ENCODE measurements at places on chromosomes 16 and 17.

DNA sequence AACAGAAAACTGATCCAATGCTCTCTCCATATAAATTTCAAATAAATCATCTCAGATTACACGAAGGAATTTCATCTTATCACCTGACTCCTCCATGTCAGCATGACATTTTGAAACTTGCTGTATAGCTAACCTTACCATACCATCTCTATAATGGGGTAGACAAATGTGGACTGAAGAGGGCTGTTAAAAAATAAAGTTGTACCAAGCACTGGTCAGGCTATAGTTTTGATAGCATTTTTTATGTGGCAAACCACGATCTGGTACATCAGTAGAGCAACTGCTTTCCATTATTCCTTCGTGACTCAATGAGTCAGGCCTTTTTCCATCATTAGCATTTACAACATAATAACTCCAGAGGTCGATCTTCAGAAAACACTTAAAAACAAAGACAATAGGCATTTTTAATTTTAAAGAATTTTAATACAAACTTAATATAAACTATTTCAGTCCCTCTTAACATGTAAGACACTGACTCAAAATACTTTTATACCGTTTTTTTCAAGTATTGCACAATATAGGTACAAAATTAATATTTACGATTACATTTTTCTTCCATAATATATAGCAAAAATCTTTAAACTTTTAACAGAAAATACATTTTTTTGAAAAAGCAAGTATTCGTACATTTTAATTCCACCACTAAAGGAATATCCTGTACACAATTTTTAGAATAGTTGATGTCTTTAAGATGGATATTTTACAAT lies 4.2 kb downstream of the TOB1 start:
- no peak for DNase-seq

- DNase-seq, result no peak
Measured at GRCh38 chr16:75289189-75289588, 37.8 kb upstream of the BCAR1 start.

- no peak for DNase-seq
Measured at GRCh38 chr16:75745823-75746222, 19.5 kb upstream of the CPHXL start.

DNA sequence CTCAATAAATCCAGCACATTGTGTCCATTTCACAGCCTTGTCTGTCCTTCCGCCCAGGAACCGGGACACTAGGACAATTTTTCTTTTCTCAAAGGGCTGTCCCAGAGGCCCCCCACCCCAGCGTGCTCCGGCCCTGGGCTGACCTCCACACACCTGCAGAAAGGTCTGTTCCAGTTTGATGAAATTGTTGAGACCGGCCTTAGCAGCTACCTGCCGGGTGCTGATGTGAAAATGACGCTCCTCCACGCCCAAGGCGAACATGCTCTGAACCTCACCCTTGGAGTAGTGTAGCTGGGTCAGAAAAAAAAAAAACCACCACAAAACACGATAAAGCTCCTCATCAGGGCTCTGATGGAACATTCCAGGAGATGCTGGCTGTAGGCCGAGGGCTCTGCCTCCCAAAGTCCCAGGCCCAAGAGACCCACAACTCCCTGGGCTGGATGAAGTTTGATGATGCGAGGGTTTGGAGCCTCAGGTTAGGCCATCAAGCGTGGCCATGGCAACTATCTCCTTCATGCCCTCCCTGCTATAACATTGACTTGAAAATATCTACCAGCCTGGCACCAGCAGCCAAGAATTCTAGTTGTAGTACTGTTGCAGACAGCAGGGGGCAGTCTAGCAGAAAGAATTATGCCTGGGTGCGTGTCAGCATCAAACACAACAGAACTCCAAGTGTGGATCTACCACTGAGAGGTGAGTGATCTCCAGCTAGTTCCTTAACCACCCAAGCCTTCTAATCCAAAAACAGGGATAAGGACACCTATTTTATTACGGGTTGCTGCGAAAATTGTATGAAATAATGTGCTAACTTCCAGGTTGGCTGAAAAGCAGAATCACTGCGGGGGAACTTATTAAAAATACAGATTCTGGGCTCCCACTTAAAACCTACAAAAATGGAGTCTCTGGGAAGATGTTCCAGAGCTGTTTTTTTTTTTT lies 62.1 kb downstream of the RMI2 start:
- no peak for DNase-seq

DNA sequence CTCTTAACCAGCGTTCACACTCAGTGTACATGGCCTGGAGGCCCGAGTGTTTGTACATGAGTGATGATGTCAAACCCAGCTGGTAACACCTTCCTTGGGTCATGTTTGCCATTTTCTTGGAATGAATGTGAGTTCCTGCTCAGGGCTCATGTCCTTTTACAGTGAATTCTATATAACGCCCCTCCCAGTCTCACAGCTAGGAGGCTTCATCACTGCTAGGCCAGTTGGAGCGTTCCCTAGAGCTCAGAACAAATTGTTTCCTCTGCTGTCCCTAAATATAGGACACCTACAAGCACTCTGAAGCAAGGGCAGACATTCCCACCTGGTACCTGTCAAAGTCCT lies 5.5 kb downstream of the TIMM22 start:
- DNase-seq, result no peak

DNA sequence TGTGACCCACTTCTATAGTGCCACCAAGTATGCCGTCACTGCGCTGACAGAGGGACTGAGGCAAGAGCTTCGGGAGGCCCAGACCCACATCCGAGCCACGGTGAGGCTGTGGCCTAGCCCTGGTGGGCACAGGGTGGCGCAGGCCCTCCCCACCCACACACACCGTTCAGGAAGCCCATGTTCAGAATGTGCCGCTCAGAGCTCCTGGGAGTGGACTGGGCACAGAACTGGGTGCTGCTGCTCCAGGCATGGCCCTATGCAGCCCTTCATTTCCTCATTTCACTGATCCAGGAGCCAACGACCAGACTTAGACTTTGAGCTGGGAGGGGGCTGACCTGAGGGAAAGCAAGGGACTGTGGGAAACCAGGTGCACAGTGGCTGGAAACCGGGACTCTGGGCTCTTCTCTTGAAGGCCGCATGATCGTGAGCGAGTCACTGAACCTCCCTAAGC lies 2.4 kb upstream of the MRM1 start:
- DNase-seq, result no peak

DNA sequence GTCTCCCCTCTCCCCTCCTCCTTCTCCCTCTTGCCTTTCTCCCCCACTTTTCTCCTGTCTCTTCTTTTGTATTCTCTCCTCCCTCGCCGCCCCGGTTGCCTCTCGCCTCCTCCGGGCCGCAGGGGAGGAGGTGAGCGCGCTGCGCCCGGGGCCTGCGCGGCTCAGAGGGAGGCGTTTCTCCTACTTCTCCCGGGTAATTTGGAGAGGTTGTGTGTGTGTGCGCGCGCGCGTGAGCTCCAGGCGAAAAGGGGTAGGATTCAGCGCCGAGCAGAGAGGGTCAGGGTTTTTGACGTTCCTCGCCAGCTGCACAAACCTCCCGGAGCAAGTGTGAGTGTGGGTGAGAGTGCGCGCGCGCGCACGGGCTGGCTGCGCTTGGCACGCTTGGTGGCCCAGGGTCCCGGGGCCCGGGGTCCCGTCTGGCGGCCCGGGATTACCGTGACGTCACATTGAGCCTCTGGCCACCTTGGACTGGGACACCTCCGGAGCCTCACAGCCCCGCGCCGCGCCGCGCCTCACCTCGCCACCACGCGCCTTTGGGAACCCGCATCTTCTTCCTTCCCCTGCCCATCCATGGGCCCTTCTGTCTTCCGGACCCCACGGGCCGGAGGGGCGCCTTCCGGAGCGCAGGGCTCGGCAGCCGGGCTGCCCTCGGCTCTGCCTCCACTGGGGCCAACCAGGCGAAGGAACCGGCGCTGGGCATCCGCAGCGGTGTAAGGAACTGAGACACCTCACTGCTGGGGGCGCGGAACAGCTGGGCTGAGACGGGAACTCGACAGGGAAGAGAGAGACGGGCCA lies 479 bp downstream of the IRX6 start:
- no peak for DNase-seq

DNA sequence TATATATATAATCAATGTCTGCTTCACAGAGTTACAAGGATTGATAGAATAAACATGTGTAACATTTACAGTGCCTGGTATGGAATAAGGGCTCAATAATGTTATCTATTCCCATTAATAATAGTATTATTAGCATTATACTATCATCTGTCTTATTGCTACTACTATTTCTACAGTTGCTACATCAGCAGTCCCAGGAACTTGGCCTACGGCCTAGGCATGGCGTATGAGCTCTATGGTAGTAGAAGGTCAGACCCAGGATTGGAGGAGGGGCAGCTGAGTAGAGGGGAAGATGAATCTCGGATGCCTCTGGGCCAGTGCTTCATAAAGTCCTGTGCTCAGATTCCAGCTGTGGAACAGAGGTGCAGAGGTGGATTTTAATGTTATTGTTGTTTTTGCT lies 146.3 kb upstream of the TBX2 start:
- DNase-seq, result no peak

DNA sequence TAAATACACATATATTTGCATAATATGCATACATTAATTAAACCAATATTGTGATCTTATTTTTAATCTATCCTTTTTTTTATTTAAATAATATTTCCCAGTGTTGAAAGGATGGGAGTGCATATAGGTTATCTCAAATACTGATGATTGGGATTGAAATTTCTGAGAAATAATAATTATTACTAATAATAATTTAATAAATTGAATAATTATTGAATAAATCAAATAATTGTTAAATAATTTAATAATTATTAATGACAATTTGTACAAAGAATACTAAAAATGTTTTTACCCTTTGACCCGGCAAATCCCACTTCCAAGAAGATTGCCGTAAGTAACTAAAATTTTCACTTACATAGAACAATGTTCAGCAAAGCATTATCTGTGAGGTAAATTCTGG lies 148.9 kb downstream of the ZNF18 start:
- DNase-seq, result no peak

- no peak for DNase-seq
Measured at GRCh38 chr17:48513097-48513496, 17.7 kb downstream of the HOXB1 start.

- DNase-seq, result no peak
Measured at GRCh38 chr17:27049104-27049784, 244.7 kb upstream of the WSB1 start.

DNA sequence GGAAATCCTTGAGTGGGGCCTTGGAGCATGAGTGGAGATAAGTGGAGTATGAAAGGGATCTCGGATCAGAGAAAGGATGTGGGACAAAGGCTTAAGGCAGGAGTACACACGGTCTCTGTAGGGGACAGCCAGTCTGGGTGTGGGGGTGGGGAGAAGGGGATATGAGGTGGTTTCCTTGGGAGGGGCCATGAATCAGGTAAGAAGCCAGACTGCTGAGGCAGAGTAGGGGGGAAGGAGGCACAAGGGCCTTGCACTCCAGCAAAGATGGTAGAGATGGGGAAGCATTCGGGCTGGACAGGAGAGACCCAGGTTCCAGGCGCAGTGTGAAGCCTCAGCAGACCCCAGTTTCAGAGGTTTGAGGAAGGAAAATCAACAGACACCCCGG lies 1.6 kb downstream of the HSD11B2 start:
- no peak for DNase-seq

GRCh38 chr17:47808830-47809480 lies 12.6 kb downstream of the OSBPL7 start:
- no peak for DNase-seq

DNA sequence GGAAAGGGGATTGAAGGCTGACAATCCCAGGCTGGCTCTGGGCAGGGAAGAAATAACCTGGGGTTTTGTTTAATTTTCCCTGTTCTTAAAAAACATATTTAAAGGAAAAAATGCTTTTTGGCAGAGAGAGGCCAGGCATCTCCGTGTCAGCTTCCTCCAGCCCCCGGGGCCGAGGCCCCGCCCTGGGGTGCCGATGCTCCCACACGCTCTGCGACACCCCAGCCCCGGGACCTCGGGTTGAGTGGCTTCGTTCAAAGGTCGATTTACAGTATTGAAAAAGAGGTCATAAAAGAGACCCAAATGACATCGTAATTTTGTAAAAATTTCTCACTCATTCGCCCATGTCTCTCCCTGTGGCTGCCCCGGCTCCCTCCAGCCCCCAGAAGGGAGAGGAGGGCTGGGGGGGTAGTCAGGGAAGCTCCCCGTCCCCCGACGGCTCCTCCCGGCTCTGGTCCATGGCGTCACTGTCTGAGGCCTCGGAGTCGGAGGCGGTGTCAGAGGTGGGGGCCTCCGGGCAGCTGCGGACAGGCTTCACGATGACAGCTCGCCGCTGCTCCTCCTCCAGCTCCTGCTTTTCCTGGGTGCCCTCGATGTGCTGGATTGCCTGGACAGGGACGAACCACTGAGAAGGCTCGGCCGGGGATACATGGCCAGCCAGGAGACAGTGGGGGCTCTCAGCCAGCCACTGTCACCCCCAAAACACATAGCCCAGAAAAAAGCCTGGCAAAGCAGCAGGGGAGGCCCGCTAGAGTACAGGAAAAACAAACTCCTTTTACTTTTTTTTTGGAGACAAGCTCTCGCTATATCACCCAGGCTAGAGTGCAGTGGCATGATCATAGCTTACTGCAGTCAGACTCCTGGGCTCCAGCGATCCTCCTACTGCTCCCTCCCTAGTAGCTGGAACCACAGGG lies 14.9 kb downstream of the TFAP4 start:
- DNase-seq, result no peak

DNA sequence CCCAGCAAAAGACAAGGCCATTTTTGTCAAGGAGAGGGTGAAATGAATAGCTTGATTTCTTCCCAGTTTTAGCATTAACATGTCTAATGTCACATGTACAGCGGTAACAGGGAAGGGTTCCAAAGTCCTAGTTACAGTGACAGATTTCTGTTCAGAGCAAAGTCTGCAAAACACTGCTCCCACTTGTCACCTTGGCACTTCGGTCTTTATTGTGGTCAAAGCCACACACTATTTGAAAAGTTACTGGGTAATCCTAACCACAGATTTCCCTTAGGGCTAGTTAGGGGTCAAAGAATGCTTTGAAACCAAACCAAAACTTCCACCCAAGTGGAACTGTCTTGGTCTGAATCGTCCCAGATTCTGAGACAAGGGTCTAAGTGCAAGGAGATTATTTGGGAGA lies 455.6 kb downstream of the HS3ST3B1 start:
- no peak for DNase-seq

DNA sequence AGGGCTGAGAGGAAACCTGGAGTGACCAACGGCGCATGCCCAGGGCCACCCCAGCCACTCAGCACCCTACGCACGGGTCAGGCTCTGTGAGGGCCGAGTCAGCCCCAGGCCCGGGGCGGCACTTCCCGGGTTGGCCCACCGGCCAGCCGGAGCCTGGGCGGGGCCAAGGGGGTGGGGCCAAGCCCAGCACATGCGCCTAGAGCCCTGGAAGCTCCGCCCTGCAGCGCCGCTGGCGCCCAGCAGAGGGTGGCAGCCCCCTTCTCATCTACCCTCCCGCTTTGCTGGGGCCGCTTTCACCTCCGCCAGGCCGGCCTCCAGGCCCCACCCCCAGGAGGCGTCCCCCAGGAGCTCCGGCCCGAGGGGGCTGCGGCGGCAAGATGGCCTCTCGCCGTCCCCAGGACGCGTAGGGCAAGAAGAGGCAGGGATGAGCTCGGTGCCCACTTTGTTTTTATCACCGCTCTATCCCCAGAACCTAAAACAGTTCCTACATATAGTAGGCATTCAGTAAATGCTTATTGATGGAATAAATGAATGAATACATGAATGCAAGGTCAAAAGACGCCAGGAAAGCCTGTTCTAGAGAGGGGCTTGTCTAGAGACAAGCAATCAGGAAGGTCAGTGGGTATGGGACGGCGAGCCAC lies 31.3 kb downstream of the MYO18A start:
- peak; percentile 71 for DNase-seq

Measured in amygdala (tissue), 56 donors.